ENCODE measurements at places on chromosomes 1 and 21.

GRCh38 chr21:45033791-45034555 lies 40.4 kb upstream of the ADARB1 start:
- no peak for DNase-seq

DNA sequence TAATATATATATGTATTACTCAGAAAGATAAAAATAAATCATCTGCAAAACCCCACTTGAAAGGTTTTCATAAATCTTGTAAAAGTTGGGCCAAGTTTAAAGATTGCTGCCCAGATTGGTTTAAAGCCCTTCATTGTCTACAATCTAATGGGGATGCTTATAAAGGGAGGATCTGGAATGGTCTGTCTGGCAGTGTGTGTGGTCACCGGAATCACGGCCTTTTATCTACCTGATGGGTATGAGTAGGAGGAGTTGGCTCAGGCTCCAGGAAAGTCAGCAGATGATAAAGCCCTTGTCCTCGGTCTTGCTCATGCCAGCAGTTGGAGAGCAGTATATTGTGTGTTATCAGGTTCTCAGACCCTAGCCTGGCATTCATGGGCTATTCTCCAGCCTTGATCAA lies 197.7 kb downstream of the ROR1 start:
- DNase-seq, result no peak

DNA sequence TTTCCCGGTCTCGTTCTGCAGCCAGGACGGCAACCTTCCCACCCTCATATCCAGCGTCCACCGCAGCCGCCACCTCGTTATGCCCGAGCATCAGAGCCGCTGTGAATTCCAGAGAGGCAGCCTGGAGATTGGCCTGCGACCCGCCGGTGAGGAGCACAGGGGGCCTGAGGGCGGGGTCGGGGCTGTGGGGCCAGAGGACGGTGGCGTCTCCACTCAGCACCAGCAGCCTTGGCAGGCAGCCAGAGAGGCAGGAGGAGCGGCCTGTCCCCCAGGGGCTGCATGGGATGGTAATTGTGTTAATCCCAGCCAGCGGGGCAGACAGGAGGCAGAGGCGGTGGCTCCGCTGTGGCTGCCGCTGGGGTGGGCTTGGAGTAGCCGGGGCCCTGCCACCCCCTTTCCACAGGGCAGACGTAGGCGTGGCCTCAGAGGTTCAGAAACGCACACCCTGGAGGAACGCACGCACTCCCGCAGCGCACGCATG lies 12.1 kb downstream of the SAMD11 start:
- DNase-seq, result no peak

GRCh38 chr1:89363638-89364536 lies at the start of gene GBP6:
Gene GBP6 (plus strand): TSS chr1:89364059. CDS start chr1:89368552, 4,493 bp downstream.
- DNase-seq, result no peak

DNA sequence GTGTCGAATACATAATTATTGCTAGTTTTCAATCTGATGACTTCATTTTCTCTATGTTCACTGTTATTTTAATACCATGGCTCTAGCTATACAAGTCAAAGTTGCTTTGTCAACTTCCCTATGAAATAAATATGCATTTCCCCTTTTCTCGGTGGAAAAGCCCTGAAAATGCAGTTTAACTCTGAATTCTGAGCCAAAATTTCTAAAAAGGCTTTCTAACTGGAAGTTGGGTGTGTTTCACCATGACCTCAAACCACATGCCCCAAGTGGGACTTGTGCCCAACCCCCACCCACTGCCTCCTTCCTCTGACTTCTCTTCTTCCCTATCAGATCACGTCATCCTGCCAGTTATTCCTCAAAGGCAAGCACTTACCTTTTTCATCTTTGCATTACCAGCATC lies 8.9 kb downstream of the MKNK1 start:
- DNase-seq, result no peak

DNA sequence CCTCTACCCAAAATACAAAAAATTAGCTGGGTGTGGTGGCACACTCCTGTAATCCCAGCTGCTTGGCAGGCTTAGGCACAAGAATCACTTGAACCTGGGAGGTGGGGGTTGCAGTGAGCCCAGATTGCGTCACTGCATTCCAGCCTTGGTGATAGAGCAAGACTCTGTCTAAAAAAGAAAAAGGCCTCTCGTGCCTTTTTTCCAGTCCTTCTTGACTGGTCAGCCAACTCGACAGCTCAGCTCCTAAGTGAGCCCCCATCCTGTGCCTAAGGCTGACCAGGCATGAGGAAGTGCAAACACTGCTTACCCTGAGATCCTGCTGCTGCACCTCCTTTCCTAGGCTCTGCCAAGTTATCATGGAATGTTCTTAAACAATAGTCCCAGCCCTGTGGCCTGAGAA lies 10.1 kb upstream of the PROK1 start:
- DNase-seq, result no peak
